ENCODE measurements at places on chromosomes 12 and 14.

- DNase-seq = no peak
These were observed 94.2 kb upstream of the FGD4 start for GRCh38 chr12:32305163-32305562.

- DNase-seq = no peak
These were observed 222.1 kb downstream of the NUAK1 start for GRCh38 chr12:105916760-105917039.

GRCh38 chr12:8018666-8019581 lies 13.6 kb upstream of the FOXJ2 start:
- no peak for DNase-seq

DNA sequence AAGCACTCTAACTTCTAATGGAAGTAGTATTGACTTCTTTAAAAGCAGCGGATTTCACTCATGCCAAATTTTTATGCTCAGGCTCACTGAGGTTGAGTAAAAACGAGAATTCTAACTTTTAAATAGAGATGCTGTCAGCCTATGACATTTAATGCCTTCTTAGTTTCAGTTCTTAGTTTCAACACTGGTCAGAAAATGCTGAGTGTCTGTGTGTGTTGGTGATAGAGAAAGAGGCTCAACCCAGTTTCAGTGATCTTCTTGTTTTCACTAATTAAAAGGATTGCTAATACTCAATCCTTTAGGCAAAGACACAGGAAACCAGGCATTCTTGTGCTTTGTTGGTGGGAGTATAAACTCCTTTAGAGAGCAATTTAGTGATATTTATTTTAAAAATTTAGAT lies 31.0 kb downstream of the PEBP1 start:
- DNase-seq = no peak

DNA sequence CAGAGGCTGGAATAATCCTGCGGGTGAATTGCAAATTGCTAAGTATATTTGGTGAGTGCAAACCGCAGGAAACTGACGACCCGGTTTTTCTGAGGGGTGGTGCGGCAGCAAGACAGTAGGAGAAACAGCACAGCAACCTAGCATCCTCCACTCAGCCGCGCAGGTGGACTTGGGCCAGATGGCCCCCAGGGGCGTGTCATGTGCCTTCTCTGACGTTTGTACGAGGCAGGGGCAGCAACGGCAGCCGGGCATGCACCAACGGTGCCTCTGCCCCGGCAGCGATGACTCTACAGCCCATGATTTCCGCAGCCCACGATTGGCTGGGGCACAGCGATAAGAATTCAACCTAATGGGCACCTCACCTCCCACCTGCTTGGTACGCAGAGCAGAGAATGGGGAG lies 11.1 kb upstream of the CLEC2A start:
- DNase-seq = peak; percentile 74

DNA sequence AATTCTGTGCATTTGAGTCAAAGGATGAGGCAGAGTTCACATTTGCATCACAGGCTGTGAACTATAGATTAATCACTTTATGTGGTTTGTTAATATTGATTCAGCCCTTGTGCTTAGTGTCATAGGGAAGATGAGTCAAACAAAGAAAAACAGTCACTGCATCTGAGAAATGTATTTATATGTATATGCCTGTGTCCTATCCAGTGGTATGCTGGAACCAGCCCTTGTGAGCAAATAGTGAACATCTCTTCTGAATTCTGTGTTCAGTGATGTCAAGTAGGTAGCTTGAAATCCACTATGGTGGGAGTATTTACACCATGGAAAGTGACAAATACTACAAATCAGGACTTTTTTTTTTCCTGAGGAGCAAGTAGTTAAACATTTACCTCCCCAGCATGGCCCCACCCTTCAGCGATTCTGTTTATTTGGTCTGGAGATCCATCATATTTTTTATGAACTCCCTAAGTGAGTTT lies 128.5 kb downstream of the HMGA2 start:
- no peak for DNase-seq

DNA sequence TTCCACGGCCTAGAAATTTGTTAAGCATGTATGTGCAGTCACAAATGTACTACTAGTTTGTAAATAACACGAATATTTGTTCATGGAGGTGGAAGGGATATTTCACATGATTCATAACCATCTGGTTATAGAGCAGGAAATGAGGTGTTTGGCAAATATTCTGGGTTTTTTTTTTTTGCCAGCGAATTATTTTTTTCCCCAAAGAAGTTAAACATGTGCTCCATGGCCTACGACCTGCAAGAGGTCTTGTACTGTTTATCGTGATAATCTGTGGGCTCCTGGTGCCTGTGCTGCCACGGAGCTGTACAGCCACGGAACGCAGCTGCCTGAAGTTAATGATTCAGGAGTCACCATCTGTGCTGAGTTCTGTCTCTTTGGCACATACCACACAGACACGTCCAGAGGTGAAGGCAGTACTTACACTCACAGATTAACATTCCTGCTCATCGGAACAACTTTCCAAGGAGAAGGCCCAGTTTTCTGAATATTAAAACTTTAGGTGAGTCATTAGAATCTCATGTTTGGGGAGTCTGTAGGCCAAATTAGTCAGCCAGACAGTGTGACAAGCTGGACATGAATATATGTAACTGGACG lies 156.3 kb downstream of the TMX1 start:
- DNase-seq = no peak

- DNase-seq = peak; percentile 35
These were observed 1.3 kb downstream of the MBD6 start for GRCh38 chr12:57523706-57524614.

DNA sequence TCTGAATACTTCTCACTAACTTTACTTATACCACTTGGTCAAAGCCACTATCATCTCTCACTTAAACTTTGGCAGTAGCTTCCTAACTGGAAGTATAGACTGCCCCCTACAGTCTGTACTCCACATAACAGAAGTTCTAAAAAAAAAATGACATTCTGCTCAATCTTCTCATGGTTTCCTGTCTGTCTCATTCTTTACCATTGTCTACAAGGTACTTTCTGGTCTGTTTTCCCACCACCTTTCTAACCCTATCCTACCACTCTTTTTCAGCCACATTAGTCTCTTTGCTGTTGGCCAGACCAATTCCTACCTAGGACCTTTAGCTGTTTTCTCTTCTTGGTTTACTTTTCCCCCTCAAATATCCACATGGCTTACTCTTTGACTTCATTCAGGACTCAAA lies 14.7 kb downstream of the CPSF6 start:
- no peak for DNase-seq

DNA sequence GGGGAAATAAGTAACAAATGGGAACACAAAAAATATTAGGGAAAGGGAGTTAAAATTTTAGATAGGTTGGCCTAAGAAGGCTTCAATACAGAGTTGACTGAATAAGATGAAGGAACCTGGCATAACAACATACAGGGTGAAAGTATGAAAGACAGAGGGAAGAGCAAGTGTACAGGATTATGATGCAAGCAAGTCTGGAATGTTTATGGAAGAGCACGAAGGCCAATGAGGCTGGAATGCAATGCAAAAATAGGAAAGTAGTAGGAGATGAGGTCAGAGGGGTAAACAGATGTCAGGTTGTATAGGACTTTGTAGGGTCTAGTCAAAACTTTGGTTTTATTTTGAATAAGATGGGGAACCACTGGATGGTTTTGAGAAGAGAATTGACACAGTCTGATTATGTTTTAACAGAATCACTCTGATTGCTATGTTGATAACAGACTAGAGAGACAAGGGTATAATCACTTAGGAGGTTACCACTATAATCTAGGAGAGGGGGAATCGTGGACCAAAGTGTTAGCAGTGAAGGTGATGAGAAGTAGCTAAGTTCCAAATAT lies 96.8 kb downstream of the OSBPL8 start:
- no peak for DNase-seq

GRCh38 chr14:90140956-90141316 lies 79.1 kb downstream of the KCNK13 start:
- no peak for DNase-seq

DNA sequence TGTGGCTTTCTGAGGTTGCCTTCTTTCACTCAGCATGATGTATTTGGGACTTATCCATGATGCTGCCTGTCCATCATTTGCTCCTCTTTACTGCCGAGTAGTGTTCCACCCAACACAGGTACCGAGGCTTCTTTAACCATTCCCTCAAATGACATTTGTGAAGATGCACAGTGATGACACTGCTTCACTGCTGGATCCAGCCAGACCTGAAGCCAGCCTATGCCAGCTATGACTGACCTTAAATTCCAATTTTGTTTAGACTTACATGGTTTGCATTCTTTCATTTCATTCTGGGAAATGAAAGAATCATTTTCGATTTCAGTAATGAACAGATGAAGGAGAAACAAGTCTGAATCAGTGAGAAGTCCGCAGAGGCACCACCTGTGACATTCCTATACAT lies 271.0 kb downstream of the AACS start:
- no peak for DNase-seq

- DNase-seq = no peak
These were observed 100.9 kb upstream of the PRB2 start for GRCh38 chr12:11496157-11496851.

DNA sequence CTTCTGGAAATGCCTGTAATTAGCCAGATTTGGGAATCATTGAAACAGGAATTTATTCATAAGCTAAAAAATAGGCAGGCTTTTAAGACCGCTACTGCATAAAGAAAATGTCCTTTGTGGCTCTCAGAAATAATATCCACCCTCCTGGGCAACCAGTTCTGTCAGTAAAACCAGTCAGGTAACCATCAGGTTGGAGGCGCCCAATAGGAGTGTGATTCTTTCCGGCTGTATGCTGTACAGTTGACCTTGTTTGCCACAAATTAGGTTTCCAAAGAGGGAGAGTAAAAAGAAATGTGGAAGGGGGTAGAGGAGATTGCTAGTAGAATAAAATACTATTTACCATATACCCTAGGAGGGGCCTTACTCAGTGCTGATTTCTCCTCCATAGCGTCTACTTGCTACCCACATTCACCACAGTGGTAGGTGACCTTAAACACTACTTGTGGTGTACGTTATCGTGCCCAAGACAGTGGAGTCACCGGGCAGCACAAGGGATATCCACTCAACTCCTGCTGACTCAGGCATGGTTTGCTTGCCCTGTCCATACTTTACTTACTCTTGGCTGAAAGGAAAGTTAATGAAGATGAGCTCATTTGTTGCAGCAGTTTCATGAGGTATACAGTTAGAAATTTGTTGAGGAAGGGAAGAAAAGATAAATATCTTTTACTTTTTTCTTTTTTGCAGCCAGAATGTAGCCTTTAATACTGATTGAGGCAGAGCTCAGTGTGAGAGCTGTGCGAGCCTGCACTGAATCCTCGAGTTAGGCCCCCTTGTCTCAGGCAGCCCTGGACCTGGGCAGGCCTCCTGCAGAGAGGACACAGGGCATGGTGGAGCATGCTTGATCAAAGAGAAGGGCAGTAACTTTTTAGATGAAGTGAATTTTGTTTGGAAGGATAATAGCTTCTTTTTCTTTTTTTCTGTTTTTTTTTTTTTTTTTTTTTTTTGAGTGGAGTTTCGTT lies 76.7 kb downstream of the DIP2B start:
- DNase-seq = no peak

GRCh38 chr14:75709207-75709812 lies 48.3 kb downstream of the TTLL5 start:
- peak; percentile 46 for DNase-seq

DNA sequence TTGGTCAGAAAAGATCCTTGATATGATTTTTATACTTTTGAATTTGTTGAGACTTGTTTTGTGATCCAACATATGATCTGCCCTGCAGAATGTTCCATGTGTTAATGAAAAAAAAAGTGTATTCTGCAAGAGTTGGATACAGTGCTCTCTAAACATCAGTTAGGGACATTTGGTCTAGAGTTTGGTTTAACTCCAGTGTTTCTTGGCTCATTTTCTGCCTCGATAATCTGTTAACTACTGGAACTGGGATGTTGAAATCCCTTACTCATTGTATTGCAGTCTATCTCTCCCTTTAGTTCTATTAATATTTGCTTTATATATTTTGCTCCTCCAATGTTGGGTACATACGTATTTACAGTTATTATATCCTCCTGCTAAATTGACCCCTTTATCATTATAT lies 18.3 kb upstream of the TXNRD1 start:
- no peak for DNase-seq

- DNase-seq = no peak
These were observed 377.0 kb upstream of the ATP2B1 start for GRCh38 chr12:90085494-90086274.

- DNase-seq = no peak
These were observed 48.3 kb downstream of the RIMKLB start for GRCh38 chr12:8746046-8746445.
